ENCODE measurements at places on chromosomes 12 and 14.

DNA sequence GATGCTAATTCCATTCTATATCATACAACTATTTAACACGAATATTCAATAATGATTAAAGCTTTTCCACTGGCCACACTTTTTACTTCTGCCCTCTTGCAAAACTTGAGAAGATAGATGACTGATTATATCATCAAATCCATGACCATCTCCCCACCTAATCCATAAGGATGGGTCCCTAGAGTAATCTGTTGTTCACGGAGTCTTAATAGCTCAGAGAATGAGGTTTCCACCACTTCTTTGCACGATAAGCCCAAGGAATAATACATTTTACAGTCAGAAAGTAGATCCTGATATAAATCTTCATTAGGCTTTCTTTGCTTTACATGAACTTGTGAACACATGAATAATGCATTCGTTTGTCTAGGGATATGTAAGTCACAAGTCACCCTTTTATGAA is 527.2 kb downstream of the GALC start:
- no peak for DNase-seq

GRCh38 chr14:53325176-53325806 is 172.2 kb upstream of the DDHD1 start:
- DNase-seq = no peak

- no peak for DNase-seq
These were observed 24.7 kb downstream of the SUSD6 start for GRCh38 chr14:69635981-69636639.

GRCh38 chr12:15323480-15323879 is 1.2 kb downstream of the PTPRO start:
- DNase-seq = no peak

DNA sequence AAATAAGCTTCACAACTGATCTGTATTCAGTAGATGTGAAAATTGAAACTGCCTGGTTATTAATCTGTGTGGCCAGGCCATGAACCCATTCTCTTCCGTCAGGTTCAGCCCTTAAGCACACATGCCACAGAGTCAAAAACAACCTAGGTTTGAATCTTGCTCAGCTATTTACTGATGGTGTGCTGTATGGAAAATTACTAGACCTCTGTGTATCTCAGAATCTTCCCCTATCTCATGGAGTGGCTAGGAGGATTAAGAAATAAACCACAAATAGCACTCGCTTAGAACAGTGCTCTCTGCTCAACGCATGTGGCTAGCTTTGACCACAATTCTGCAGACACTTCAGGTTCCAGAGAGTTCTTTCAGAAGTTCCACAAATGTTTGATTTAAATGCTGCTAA is 240.7 kb upstream of the PLEKHG7 start:
- DNase-seq = no peak

- DNase-seq = no peak
These were observed 3.3 kb upstream of the PDZRN4 start for GRCh38 chr12:41184864-41185263.

DNA sequence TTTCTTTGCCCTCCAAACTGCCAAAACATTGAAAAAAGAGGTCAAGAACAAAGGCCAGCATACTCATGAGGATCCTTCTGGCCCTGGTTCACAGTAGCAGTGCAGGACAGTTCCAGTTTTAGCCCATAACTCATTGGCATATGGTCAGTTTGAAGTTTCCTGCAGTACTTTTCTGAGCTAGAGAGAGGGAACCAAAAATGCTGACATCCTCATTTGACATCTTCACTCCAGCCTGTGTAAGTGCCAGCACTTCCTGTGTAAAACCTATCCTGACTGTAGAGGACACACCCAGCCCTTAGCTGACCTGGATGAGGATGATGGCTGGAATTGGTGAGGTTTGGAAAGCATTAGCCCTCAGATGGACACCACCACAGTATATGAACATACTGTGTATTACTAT is 84.1 kb downstream of the FGD4 start:
- peak; percentile 30 for DNase-seq

- peak; percentile 4 for DNase-seq
These were observed 2.8 kb downstream of the TMEM179 start for GRCh38 chr14:104601786-104602185.

GRCh38 chr12:98424726-98425401 is 90.5 kb upstream of the TMPO start:
- peak; percentile 54 for DNase-seq

DNA sequence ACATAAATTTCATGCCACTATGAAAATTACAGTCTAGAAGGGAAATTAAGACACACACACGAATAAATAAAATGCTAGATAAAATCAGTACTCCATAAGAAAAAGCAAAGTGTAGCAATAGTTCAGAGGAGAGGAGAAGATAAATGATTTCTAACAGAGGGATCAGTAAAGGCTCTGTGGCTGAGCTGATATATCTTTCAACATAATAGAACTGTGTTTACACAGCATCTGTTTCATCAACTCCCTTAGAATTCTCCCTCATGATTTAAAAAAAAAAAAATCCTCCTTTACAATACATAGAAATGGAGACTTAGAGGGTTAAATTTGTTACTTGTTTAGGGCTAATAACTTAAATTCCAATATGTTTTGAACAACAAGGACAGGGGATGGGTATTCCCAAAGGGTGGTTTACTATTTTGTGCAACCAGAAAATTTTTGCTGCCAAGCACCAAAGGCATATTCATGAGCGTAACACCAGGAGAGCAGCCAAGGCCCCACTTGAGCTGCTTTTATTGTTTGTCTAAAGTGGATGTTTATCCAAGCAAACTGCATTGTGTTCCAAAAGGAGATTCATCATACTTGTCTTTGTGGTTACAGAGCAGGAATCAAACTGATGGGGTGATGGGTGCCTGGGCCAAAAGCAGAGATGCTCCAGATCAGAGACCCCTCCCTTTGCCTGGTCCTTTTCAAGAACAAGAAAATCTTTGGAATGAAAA is 162.7 kb downstream of the BMP4 start:
- DNase-seq = no peak

GRCh38 chr12:124034297-124034696 is 61.3 kb downstream of the ZNF664 start:
- DNase-seq = no peak

- no peak for DNase-seq
These were observed 11.4 kb downstream of the GNG2 start for GRCh38 chr14:51871846-51872245.

GRCh38 chr12:112386726-112387125 is 4.5 kb upstream of the HECTD4 start:
- no peak for DNase-seq

DNA sequence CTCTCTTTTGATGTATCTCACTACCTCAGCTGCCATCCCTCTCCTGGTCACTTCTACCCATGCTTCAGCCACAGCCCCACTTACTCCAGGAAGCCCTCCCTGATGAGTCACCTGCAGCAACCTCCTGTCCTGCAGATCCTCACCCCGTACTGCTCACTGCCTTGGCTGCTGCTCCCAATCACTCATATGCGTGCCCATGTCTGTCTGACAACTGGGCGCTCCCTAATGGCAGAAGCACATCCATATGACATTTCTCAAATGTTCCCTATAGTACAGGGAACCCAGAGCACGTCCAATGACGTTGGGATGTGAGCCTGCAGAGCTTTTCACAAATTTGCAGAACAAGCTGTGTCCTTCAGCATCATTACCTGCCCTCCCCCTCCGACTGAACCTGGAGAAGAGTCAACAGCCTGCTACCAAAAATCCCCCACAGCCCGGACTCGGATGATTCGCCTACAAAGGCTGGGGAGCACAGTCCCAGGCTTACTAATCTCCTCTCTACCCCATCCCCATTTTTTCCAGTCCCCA is 90.0 kb downstream of the SINHCAF start:
- no peak for DNase-seq

DNA sequence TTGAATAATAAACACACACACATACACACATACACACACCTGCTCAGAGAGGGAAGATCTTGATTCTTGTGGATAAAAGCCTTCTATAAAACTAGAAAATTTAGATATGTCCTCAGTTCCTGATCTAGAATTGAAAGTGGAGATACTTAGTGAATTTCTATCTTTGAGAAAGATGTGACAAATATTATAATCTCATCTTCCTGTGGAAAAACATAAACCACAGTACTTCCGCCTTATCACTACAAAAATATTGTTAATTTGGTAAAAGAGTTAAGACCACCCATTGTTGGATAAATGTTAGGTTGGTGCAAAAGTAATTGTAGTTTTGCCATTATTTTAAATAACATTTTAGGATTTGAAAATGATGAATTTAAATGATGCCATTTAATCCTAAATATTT is at the start of gene KLRK1:
KLRK1 (minus strand) TSS at position 138 of the 400 bp plus-strand sequence. CDS start 1,231 bp downstream, outside the sequence.
- no peak for DNase-seq

DNA sequence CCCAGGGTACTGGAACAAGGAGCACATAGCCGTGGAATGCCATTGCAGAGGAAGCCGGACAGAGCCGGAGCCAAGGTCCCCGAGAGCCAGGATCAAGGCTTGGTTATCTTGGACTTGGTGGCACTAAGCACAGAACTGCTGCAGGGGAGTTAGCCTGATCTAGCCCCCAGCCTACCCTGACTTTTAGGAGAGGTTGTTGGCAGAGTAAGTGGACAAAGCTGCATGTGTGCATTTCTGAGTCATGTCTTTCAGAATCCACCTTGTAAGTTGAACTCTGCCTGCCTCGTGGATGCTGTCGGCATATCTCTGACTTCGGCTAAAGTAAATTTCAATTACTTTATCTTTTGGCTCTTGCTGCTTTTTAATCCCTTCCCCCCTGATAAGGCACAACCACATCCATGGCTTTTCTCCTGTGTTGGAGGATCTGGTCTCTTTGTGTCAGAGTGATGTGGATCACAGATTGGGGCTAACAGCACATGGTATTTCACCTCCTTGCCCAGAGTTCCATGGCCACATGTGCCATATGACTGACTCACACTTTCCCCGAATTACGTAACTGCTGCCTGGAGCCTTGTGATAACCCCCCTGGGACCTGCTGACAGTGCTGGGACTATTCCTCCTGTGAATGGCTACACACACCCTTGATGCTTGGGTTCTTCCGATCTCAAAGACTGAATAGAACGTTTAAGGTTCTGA is 240.3 kb downstream of the EMP1 start:
- no peak for DNase-seq

DNA sequence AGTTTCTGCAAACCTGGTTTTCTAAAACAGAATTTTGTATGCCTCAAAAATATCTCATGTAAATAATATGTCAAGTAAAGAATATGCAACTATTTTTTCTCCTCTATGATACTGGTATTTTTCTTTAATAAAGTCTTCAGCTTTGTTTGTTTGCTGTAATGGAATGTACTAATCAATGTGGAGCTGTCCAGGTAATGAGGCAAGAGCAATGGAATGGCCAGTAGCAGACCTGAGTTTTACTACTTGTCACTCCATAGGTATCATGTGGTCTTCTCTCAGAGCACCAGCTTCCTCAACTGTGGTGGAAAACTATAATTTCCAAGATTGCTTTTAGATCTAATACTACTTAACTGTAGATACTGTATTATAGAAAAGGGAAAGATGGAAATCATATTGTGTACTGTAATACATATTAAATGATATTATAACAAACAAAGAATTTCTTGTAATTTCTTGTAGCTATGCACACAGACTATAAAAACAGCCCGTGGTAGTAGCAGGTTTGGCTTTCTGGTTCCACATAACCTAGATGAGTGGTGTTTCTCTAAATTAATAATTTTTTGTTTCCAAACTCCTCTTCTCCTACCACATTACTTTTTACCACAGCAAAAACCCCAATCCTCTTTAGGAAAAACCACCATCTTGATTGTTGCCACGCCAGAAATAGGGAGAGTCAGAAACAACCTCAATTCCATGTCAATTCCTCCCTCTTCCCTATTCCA is 70.6 kb downstream of the KIF21A start:
- no peak for DNase-seq

GRCh38 chr12:49030119-49030518 is 11.5 kb upstream of the PRKAG1 start:
- no peak for DNase-seq

DNA sequence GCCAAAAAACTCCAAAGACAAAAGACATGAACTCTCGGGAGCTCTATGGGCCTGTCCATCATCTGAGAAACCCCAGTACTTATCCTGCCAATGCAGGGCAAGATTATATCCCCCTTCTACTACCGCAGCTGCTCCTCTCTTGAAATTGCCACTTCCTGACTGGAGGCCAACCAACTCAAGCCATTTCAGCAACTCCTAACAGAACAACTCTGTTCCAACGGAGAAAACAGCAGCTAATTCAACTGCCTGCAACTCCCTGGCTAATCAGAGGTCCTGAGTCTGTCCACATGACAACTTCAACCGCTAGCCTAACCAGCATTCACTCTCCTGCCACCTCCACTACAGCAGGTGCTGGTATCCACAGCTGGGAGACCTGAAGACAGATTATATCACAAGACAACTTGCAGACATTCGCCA is 24.1 kb downstream of the CEP83 start:
- no peak for DNase-seq

DNA sequence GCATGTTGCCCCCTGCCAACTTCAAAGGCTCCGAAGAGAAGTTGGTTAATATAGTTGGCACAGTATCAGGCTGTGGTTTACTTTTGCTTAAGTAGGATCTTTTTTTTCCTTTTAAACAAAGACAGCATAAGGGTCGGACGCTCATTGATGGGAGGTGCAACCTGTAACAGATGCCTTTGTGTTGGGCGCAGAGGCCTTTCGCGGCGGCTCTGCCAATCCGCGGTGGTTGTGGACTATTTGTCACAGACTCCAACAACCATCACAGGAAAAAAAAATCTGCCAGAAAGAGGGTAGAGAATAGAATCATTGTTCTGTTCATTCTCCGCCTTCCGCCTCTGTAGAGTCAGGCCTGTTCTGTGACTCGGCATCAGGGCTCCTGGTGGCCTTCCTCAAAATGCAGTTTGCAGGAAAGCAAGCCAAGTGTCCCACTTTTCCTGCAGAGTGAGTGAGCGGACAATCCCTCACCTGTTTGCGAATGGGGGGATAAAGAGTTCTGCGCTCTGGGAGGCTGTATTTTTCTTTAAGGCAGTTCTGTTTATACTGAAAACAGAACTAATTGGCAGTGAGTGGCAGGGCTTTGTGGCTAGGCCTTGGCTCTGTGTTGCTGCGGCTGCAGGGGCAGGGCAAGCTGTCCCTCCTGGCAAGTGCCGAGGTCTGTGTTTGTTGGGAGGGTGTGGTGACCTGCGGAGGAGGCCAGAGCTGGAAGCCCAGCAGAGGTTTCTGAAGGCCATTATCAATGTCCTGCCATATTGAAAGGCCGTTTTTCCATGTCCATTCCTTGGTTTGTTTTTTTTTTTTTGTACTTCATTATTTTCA is 83.0 kb upstream of the PIWIL1 start:
- DNase-seq = no peak

DNA sequence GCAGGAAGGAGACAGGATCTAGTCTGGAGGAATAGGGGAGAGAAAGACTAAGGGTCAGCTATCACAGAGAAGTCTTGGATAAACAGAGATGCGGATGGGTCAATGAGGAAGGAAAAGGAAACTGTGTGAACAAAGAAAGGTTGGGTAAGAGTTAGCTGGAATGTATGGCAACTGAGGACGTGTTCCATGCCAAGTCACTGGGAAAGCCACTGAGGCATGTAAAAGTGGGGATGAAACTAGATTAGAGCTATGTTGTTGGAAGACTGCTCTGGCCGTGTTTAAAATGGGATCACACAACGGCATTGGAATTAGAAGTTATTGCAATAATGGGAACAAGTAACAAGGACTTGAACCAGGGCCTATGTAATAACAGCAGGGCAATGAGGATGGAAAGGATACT is 3.9 kb upstream of the NR2C1 start:
- no peak for DNase-seq

Data from CD4-positive, alpha-beta T cell treated with Interleukin-15 for 1 hour (primary cell).